Cerebellum (tissue), 4 donors: ENCODE measurements at places on chromosomes 5 and 9. TPM values are rescaled to one million over a fixed set of nuclear protein-coding genes. Genes with fewer than 3 reads are reported as not detected.

IER5L gene
- total RNA-seq = 9.1 TPM

INSL6 gene
- not detected for total RNA-seq

NUTM2G gene
- total RNA-seq = not detected

ENHO gene
- total RNA-seq = 27.1 TPM

PCA3 gene
- total RNA-seq = 1.2 TPM

STC2 gene
- total RNA-seq = 0.64 TPM

F2RL2 gene
- total RNA-seq = 0.27 TPM

STPG3 gene
- not detected for total RNA-seq

DNA sequence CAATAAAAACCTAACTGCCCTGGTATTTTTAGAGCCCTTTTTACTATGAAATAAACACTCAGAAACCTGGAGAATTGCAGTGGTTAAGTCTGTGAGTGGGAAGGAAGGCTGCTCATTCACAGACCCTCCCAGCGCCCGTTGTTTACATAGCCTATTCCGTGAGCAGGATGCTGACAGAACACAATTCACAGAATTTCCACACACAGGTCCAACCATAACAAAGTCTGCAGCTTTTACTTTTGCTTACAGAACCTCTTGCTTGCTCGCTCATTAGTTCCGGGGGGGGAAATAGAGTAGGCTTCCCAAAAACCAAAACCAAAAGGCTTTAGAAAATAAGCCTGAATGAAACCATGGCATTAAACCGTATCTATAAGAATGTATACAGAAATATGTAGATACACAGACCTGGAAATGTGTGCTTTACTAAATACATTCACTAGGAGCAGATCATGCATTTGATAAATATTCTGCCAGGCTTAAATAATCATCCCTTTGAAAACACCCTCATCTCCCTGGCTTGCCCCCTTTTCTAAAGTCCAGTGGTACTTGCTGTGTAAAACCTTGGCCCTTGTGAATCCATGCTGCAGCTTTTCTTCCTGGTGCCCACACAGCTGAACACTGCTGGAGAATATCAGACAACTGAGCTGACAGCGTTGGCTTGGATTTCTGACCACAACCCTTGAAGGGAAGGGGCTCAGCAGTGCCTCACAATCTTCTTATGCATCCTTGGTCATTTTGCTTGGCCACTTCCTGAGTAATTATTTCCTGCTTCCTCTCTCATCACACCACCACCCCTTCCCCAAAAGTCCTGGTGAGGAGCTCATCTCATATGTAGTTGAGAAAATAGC lies 128.0 kb downstream of the FANCC start:
- DNase-seq = no peak

DNA sequence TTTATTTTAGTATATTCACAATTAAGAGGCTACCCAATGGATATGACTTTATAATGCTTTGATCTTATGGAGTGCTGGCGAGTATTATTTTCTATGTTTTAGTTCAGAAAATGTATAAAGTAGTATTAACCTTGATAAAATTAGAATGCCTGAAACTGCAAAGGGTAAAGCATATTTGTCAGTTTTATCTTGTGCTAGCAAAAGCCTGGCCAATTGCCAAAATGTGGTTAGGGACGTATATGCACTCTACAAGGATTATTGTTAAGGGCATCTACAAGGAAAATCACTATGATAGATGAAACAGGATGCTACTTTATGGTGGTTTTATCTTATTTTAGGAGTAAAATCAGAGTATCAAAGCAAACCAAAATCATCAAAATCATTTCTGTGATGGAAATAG lies 281.7 kb downstream of the CCDC171 start:
- no peak for DNase-seq

GRCh38 chr5:55205001-55205400 lies 22.1 kb downstream of the MCIDAS start:
- no peak for DNase-seq

DNA sequence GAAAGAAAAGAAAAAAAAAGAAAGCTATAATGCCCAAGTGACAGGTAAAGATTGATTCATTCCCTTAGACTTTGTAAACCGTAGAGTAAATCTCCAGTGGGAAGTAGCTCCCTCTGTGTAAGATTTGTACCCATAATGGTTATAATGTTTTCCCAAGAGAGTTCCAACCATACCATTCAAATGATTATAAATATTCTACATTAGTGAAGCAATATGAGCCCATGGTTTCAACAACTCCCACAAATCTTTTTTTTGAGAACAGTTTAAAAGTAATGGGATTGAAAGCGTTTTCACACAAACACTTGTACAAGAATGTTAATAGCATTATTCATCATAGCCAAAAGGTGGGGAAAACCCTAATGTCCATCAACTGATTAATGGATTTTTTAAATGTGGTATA lies 58.0 kb downstream of the GRAMD2B start:
- no peak for DNase-seq

DNA sequence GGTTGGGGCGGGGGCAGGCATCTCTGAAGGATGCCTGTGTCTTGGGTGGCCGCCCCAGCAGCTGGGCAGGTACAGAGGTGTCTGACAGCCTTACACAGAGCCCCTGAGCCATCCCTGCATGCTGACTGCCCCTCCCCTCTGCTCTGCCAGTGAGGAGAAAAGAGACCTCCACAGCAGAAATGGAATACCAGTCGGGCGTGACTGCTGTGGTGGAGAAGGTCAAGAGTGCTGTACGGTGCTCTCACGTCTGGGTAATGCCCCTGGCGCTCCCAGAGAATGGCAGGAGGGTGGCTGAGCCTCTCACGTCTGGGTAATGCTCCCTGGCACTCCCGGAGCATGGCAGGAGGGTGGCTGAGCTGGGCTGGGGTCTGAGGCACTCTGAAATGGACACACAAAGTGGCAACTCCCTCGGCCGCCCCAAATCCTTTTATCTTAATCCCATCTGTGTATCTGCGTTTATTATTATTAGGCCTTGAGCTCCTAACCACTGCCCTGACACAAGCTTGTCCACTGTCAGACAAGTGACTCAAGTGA lies 2.5 kb upstream of the RABL6 start:
- DNase-seq = no peak

DNA sequence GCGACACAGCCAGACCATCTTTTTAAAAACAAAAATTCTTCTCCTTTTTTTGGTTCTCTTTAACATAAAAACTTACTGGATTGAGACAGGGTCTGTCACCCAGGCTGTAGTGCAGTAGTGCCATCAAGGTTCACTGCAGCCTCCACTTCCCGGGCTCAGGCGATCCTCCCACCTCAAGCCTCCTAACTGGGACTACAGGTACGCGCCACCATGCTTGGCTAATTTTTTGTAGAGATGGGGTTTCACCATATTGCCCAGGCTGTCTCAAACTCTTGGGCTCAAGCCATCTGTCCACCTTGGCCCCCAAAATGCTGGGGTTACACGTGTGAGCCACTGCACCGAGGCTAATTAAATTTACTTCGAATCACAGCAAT lies 13.8 kb downstream of the HNRNPK start:
- no peak for DNase-seq

DNA sequence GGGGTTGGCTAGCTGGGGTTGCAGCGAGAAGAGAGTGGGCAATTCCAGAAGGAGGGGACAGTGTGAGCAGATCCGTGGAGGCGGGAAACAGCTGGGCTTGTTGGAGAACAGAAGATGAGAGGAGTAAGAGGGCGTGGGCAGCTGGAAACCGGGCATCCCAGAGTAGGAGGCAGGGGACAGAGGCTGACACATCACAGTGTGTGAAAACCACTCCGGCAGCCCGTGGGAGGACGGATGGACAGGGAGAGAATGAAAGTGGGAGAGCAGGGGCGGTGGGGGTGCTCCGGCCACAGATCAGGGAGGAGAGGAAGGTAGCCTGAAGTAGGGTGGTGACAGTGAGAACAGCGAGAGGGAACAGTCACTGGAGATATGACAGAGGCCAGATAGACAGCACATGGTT lies 8.3 kb upstream of the PSMB7 start:
- DNase-seq = no peak

DNA sequence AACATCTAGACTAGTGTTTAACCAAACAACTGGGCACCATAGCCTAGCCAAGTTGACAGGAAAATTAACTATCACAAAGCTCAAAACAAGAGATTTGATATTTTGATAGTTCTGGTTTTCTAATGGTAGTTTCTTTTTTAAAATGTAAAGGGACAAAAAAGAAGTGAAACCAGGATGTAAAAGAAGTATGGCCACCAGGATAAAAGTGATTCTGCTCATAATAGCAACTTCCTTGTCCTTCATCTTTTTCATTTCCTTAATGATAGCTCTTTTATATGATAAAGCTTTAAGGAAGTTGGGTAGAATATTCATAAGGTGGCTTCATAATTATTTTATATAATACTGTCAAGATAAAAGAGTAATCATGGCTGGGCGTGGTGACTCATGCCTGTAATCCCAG lies 139.1 kb downstream of the BASP1 start:
- DNase-seq = no peak

DNA sequence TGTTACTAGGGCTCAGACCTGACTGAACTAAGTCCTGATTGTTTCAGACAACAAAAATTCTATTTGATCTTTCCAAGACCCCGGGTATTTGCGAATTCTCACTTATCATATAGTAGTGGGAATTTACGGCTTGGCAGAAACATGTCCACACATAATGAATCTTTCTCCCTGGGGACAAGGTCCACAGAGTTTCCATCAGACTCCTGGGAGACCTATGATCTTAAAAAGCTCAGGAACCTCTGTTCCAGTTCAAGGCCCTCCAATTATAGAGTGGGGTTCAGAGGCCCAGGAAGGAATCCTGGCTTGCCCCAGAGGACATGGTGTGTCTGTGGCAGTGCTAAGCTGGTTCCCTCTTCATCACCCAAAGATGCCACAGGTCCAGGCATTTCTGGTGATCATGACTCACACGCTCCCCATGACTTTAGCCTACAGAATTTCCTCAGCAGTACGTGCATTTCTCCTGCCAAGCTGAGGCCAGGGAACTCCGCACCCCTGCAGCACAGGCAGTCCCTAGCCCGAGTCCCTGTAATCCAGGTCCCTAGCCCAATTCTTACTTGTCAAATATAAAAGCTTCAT lies 12.6 kb downstream of the RAPGEF1 start:
- no peak for DNase-seq

DNA sequence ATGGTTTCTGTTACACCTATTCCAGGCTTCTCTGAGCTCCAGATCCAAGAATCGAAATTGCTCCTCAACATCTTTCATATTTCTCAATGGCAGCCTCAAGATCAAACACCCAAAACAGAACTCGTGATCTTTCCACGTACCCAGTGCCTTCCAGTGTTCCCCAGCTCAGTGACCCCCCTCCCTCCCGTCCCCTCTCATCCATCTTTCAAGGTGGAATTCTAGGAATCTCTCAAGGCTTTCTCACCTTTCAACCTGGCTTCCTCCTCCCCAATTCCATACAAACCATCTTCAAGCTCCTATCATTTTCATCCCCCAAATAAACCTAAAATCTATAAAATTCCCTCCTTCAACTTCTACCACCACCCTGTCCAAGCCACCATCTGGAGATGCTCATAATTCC lies 615.3 kb downstream of the BNC2 start:
- DNase-seq = no peak

GRCh38 chr5:68699966-68700365 lies 393.8 kb upstream of the SLC30A5 start:
- DNase-seq = no peak

- no peak for DNase-seq
Observed at GRCh38 chr9:127554966-127555839, 56.9 kb upstream of the STXBP1 start.

- no peak for DNase-seq
Observed at GRCh38 chr9:121201045-121201737, 478 bp downstream of the RAB14 start.

DNA sequence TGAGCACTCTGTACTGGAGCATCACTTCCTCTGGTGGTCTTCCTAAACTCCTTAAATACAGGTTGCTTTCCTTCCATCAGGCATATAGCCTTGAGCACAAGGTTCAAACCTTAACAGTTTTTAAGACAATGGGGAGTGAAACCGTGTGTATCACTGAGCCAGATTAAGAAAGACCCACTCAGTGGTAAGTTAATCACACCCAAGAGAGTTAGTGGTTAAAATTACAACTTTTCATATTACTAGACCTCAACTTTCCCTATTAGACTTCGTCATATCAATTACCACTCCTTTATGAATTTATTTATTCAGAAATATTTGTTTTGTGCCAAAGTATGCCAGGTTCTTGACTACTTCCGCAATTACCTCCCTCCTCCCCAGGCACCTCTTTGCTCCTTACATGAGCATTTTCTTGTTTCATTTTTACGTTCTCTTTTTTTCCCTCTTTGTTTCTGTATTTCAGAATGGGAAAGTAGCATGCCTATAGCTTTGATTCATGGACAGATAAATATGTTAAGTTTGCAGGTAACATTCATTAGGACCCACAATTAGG lies 351.0 kb downstream of the KIAA0825 start:
- DNase-seq = no peak

GRCh38 chr9:130972957-130973685 lies 34.1 kb upstream of the FIBCD1 start:
- DNase-seq = no peak
